Daoy (cell line): ENCODE measurements at places on chromosomes 11 and 22. TPM values are rescaled to one million over a fixed set of nuclear protein-coding genes. Genes with fewer than 3 reads are reported as not detected.

The SMIM38 gene
- total RNA-seq, result not detected in 2 replicates

The FAM227A gene
- 0.06 and 0.80 TPM in 2 replicates for total RNA-seq

The GSTT2B gene
- 0.68 and 0.91 TPM in 2 replicates for total RNA-seq

The PARVB gene
- 29.7 and 63.5 TPM in 2 replicates for total RNA-seq

The MUC6 gene
- not detected in 2 replicates for total RNA-seq

The OR5T1 gene
- not detected in 2 replicates for total RNA-seq

The EIF4G2 gene
- 812 and 943 TPM in 2 replicates for total RNA-seq

The SLC7A4 gene
- total RNA-seq, result not detected in 2 replicates

The CBX6 gene
- total RNA-seq, result 25.5 and 32.5 TPM in 2 replicates

The SYT7 gene
- 0.34 and 0.77 TPM in 2 replicates for total RNA-seq

The OR8D1 gene
- total RNA-seq, result not detected in 2 replicates

The PHOX2A gene
- total RNA-seq, result not detected in 2 replicates

The ZFP91 gene
- total RNA-seq, result 44.6 and 50.5 TPM in 2 replicates

The SLC22A9 gene
- total RNA-seq, result not detected in 2 replicates

The GRIA4 gene
- 1.2 and 1.5 TPM in 2 replicates for total RNA-seq

The GAL3ST1 gene
- total RNA-seq, result 0.12 and 0.29 TPM in 2 replicates

The RAB38 gene
- 2.5 and 3.9 TPM in 2 replicates for total RNA-seq

The RIMBP3C gene
- total RNA-seq, result 1.2 TPM in 1 of 2 replicates, not detected in the other

The UPB1 gene
- total RNA-seq, result 0.06 TPM in 1 of 2 replicates, not detected in the other

The KDM4D gene
- total RNA-seq, result 3.4 and 4.4 TPM in 2 replicates

The ARFGAP2 gene
- 83.8 and 92.1 TPM in 2 replicates for total RNA-seq

The NELL1 gene
- total RNA-seq, result not detected in 2 replicates
